ENCODE measurements at places on chromosomes 16 and 17.

- DNase-seq, result no peak
These were observed 25.0 kb downstream of the WNT9B start for GRCh38 chr17:46876353-46876887.

- no peak for DNase-seq
These were observed 88.6 kb downstream of the CYTH1 start for GRCh38 chr17:78693346-78694083.

DNA sequence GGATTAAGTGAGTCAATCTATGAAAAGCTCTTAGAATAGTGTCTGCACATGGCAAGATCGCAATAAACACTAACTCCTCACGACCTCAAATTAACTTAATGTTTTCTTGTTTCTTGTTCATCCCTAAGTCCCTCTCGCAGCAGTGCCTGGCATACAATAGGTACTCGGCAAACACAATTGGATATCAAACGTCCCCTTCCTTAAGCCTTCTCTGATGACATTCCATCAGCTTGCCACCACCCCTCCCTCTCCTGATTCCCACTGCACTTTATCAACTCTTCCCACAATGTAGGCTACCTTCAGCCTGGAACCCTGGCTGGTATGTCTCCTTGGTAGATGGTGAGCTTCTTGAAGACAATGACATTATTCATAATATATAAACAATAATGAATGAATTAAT, 33.3 kb downstream of the CCDC42 start:
- DNase-seq, result no peak

- DNase-seq, result no peak
These were observed 5.1 kb downstream of the ETV4 start for GRCh38 chr17:43540821-43541674.

DNA sequence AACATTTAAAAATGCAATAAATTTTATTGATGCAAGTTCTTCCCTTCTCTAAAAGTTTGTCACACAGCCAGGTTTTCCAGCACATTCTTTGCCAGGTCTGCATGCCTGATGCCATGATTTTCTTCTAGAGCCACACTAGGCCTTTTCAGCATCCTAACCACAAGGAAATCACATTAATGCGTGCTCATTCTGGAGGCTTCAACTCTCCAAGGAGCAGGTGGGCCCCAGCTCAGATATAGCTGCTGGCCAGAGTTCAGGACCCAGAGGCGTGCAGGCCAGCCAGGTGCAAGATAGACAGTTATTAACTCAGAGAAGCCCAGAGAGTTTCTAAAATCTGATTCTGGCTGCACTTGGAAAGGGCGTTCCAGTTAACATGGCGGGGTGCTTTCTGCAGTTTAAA, 124.5 kb upstream of the MAF start:
- no peak for DNase-seq

DNA sequence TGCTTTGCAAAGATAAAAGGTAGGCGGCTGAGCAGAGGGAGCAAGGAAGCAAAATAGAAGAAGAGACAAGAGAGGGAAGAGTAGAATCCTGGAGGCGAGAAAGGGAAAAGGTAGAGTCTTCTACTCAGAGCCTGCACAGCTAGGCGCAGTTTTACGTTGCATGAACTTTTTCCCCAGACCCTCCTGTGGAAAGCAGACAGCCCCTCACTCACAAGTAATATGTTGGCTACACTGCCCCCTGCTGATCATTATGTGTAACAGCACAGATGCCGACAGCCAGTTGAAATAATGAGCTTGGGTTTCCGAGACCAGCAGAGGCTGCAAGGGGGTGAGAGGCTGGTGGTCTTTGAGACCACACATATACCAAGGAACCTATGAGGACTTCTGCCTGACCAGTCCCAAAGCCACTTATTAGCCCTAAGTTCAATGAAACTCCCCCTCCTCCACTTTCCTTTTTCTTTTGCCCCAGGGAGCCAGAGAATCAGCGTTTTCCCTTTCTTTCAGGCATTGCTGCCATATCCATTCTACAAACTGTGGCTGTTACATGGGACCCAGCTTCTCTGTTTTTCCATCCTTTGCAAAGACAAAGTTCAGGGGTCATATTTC, 22.5 kb upstream of the CMTR2 start:
- DNase-seq, result no peak

DNA sequence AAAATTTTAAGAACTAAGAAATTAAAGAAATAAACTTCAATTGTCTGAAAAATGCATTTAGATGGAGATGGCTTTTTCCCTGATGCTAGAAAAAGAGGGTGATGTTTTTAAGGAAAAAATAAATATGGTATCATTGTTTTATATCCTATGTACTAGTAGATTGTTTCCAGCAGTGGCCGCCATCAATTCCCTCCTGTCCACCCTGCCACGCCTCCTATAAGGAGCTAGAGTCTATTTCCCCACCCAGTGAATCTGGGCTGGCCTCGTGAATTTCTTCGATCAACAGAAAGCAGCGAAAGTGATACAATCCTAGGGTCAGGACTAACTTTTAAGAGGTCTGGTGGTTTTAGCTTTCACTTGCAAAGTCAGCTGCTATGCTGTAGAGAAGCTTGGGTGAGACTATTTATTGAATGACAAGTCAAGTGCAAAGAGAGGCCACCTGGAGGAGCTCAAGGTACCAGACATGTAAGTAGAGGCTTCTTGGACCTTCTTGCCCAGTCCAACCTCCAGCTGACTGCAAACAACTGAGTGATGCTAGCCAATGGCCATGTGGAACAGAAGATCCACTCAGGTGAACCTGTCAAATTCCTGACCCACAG, 80.9 kb upstream of the MTMR4 start:
- DNase-seq, result no peak

DNA sequence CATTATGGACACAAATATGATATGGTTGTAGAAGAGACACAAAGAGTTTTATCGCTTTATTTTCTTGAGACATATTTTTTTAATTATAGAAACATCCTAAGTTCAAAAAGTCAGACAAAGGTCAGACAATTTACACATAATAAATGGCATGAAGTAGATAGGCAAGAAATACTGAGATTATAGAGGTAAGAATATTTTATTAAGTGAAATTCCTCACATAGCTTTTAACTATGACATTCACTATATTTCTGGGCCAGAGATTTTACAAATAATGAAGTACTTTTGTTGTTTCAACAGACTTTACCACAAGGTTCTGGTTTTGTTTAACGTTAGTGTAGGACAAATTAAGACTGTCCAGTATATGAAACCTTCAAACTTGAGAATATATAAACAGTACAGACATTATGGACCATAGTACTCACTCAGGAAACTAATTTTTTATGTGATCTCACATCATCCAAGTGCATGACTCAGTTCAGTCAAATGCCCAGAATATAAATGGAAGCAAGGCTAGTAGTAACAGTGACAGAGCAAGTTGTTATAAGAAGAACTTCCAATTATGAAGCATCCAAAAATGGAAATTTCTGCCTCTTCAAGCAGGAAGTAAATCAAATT, 394.8 kb downstream of the KCNJ2 start:
- DNase-seq, result no peak

DNA sequence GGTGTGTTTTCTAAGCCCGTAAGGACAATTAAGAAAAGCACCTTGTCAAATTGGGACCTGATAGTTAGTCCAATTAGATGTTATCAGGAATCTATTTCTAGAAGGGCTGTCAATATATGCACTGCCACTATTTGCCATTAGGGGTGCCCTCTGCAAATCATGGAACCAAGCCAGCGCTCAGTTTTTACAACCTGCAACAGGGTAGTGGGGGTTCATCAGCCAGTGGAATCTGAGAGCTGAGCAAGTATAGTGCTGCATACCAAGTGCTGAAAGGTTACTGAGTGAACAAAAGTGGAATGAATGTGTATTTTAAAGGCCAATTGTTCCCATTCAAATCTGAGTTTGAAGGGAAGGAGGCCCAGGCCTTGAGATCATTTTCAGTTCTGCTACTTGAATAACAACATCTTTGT, 10.4 kb downstream of the PRR11 start:
- peak; percentile 34 for DNase-seq

- DNase-seq, result no peak
These were observed 69.1 kb downstream of the SRCIN1 start for GRCh38 chr17:38536661-38537060.

DNA sequence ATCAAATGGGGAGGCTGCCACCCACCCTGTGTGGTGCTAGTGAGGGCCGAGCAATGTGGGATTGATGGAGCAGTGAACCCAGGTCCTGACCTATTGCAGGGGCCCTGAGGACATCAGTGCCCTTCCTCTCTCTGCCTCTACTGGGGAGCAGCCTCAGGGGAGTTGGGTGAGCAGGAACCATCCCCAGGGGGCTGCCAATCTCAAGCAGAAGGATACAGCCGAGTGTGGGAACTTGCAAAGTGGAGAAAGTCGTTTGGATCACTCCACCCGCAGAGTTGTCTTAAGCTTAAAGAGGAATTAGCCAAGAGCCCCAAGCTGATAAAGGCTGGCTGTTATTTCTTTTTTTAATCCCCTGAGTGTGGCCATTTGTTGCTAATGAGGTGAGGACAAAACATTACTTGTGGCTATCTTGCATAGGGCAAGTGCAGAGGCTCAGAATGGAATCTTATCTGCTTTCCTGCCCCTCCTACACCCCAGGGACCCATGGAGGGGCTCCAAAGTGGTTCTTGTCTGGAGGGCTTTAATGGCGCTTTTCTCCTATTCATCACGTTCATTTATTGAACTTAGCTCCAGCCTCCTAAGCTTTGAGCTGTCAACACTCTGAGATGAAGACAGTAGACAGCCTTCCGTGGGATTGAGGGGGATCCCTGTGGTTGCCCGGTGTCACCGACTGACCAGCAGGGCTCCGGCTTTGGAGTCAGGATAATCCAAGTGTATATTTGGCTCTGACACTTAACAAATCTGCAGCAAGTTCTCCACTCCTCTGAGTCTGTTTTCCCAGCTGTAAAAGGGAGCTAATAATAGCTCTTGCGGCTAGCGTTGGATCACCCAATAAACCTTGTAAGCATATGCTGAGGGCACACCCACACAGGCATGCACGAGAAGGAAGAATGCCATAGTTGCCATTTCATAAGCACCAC, 45.1 kb downstream of the MYH11 start:
- peak; percentile 37 for DNase-seq

DNA sequence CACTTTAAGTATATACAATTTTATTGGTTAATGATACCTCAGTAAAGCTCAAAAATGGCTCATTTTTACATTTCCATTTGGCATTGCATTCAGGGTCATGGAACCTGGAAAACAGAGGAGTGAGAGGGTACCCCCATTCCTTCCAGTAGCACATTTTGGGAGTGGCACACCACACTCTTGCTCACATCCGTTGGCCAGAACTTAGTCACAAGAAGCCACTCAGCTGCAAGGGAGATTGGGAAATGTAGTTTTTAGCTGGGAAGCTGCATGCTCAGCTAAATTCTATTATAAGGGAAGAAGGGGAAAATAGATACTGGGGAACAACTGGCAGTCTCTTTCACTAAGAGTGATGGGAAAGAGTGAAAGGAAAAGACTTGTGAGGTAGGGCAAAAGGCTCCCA, 102.5 kb upstream of the TMEM97 start:
- DNase-seq, result no peak

DNA sequence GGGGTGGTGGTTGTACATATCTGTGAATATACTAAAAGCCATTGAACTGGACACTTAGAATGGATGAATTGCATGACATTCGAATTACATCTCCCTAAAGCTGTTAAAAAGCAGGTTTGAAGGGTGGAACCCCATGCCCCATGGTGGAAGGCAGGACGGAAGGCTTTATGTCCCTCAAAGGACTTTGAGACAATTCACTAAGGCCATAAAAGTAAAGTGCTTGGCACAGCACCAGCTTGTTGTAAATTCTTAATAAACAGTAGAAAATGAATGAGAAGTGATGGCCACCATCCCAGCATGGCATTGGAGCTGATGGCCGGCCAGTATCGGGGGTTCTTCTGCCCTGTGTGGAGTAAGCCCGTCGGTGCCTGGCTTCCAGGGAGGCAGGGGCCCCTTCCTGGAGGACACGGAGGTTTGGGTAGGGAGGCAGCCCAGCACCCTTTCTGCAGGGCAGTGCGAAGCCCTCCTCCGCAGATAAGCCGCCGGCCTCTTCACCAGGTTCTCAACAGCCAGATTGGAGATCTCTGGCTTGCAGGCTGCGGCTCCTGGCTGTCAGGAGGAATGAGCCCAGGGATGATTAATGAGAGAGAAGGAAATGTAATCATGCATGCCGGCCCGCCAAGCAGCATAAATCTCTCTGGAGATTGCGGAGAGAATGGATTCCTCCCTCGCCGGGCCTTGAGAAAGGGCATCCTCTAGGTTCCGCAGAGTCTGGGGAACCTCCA, 346.9 kb downstream of the FOXL1 start:
- DNase-seq, result no peak

DNA sequence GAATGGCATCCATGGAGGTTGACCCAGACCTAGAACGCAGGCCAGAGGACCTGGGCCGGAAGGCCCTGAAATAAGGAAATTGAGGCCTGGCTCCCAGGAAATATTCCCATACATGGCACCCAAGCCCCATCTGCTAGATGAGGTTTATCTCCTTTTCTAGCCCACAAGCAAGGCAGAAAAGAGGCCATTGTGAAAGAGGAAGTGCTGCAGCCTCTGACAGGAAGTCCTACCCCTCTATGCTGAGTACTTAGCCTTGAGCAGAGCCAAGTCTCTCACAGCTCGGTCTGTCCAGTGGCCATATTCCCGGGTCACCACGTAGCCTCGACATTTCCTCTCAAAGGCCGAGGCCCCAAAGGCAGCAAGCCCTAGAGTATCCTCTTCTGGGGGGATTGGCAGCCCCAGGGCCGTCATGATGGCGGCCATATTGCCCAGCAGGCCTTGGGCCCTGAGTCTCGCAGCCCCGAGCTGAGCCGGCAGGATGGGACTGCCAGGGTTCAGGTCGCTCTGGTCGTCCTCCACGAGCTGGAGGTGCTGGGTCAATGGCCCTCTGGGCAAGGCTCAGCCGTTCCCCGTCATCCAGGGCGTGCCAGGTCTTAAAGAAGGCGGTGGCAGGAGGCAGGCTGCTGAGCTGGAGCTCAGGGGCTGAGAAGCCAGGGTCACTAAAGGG, 7.8 kb downstream of the CTF1 start:
- DNase-seq, result no peak

GRCh38 chr16:85659336-85659735, 29.4 kb downstream of the GINS2 start:
- DNase-seq, result no peak

- DNase-seq, result no peak
These were observed 8.6 kb downstream of the MAPT start for GRCh38 chr17:45902892-45903346.

DNA sequence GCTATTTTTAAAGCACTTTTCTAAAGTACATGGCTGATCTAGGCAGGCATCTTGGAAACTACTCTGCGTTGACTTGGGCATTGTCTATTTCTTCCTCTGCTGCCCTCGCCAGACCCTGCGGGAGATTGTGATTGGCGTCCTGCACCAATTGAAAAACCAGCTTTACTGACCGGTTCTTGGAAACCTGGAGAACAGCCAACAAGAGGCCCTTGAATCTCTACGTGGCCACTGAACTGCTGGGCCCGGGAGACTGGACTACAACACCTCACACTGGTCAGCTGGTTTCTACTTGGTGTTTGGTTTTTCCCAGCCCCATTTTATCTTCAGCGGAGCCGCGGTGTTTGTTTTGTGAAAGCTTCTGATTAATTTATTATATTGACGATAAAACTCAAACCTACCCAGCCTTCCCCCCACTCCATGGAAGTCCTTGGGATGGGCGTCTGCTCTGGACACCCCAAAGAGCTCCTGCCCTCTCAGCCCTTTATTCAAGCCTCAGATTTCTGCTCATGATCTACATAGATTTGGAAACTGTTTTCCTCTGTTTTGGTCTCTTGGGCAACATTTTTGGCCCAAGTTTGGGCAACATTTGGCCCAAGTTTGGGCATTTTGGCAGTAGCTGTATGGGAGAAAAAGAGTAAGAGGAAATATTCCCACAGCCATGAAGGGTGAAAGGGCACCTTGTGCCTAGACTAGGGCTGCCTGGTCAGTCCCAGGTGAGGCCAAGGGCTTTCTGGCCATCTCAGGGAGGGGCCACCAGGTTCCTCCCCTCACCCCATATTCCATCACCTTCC, 4.7 kb downstream of the MLX start:
- no peak for DNase-seq

All from frontal cortex (tissue), 4 donors.